Parietal lobe (tissue), 2 donors: ENCODE measurements at places on chromosomes 2 and 18. TPM values are rescaled to one million over a fixed set of nuclear protein-coding genes. Genes with fewer than 3 reads are reported as not detected.

The SP140 gene
- total RNA-seq = 1.9 TPM

The AQP12A gene
- not detected for total RNA-seq

The DCDC2C gene
- 1.6 TPM for total RNA-seq

The B4GALT6 gene
- 10.3 TPM for total RNA-seq

The CCDC150 gene
- total RNA-seq = 9.4 TPM

The SERPINB12 gene
- not detected for total RNA-seq
